Activated CD4-positive, alpha-beta T cell treated with anti-CD3 and anti-CD28 coated beads for 4 hours (primary cell): ENCODE measurements at places on chromosomes 5 and 9.

DNA sequence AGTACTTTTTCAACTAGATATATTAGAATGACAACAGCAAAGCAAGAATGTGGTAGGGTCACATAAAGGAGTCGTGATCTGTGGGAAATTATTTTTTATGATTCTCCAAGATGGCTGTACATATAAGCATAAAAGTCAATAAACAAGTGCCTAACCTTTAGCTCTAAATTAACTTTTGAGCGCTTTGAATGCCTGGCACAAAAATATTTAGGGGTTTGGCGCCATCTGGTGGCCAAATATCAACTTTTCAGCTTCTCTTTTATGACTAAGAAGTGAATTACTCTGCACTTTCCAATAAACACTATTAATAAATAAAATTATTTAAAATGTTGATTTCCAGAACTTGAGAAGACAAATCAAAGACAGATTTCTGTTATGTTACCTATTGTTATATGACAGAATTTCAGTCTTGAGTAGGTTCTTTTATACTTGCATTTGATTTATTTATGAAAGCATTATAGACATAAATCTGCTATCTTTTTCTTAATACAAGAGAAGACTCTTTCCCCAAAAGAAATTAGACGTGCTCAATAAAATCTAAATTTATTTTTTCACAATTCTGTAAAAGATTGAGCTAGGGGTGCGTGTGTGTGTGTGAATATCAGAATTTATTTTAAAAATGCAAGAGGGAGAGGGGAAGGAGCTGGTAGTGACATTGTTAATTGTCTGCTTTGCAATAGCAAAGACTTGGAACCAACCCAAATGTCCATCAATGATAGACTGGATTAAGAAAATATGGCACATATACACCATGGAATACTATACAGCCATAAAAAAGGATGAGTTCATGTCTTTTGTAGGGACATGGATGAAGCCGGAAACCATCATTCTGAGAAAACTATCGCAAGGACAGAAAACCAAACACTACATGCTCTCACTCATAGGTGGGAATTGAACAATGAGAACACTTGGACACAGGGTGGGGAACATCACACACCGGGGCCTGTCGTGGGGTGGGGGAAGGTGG, 36.7 kb upstream of the ARRDC3 start:
- peak; percentile 63 for DNase-seq

- DNase-seq = no peak
These were observed 22.4 kb upstream of the DEPDC1B start for GRCh38 chr5:60722416-60722815.

GRCh38 chr9:1709347-1709746, 305.8 kb upstream of the SMARCA2 start:
- DNase-seq = no peak

- DNase-seq = no peak
These were observed 33.5 kb downstream of the SEMA4D start for GRCh38 chr9:89464300-89464901.

DNA sequence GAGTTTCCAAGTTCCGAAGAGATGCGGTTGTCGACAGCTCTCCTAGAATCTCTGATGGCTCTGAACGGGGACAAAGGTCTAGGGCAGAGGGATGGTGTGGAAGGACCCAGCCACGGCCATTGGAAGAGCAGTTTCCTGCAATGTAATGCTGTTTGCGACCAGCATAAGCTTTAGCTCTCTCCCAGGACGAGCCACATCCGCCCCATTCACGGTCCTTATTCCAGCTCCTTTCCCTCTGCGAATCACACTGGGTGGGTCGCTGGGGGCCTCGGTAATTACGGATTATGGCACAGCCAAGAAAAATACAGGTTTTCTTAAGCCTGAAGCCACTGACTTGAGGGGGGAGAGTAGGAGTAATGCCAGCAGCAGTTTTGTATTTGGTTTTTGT, 22.7 kb downstream of the ANXA2R start:
- no peak for DNase-seq

DNA sequence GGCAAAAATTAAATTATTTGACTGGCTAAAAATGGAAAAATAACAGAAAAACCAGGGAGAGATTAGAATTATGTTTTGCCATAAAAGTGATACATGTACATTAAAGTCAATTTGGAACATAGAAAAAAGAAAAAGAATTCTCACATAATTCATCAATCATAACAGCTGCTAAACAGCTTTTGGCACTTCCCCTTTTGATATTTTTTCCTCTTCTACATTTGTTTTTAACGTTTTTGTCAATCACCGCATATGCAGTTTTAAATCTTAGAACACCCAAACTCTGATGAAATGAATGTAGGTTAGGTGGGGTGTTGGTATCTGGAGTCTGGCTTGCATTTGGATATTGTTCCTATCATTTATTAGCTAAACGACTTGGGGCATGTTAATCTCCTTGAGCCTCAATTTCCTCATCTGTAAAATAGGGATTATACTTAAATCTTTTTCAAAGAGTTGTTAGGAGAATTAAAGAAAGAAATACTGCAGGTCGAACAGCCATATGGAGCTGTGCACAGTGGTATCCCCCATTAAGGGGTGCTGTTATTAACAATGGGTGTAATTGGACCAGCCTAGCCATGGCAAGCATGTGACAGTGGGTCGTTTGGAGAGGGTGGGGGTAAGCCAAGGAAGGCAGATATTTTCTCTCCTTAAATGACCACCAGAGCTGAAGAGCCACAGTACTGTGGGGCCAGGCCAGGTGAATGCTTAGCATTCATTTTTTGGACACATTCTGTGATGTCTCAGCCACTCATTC, 22.6 kb downstream of the NPR3 start:
- no peak for DNase-seq

GRCh38 chr5:78972654-78973428, 12.3 kb downstream of the ARSB start:
- no peak for DNase-seq

DNA sequence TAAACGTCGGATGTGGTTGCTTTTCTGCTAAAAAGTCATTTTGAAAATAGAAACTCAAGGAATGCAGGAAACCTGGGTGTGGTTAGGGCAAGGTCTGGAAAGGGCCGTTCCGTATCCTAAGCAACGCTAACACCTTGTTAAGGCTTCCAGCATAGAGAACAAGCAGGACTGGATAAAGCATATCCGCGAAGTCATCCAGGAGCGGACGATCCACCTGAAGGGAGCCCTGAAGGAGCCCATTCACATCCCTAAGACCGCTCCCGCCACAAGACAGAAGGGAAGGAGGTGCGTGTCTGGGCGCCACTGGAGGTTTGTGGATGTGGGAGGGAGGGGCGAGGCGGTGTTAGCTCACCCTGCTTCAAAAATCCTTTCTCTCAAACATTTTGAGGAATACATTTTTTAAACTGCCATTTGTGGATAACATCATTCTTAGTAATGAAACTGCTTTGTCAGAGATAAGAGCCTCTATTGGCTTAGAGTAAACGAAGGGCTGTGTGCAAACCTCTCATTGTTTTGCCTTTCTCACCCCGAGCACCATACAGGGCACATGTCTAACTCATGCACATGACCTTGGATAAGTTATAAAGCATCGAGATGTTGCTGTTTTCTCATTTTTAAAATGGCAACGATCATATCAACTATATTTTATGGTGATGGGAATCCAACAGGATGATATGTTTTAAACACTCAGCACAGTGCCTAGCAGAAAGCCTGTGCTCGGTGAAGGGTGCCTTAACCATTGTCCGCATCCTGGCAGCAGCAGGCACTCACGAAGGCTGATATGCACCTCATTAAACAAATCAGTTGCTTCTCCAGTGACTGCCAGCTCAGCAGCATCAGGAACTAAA, 175.7 kb upstream of the OTULINL start:
- no peak for DNase-seq

DNA sequence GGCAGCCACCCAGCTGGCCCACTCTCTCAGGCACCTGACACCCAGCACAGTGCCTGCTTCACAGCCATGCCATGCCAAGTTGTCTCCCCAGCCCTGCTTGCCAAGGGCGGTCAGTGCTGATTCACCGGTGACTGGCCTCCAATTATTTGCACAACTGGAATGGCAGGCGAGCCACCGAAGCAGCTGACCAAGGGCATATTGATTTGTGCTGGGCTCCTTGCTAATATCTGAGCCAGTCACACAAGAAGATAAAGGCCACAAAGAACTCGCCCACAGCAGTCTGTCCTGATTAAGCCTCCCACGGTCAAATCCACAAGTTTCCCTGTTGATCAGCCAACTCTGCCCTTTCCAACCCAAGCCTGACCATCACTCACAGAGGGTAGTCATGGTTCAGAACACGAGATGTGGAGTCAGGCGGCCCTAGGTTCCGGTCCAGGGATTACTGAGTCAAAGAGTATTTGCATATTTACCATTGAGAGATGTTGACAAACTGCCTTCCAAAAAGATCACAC, 6.4 kb upstream of the EEIG1 start:
- no peak for DNase-seq

DNA sequence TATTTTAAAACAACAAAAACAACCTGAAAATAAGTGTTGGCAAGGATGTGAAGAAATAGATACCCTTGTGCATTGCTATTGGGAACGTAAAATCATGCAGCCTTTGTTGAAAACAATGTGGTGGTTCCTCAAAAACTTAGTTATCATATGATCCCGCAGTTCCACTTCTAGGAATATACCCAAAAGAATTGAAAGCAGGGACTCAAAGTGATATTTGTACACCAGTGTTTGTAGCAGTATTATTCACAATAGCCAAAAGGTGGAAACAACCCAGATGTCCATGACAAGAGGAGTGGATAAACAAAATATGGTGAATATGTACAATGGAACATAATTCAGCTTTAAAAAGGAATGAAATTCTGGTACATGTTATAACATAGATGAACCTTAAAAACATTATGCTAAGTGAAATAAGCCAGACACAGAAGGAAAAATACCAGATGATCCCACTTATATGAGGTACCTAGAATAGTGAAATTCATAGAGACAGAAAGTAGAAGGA, 29.0 kb downstream of the IRF1 start:
- no peak for DNase-seq

- no peak for DNase-seq
These were observed 122.6 kb downstream of the ISOC1 start for GRCh38 chr5:129217179-129217578.

DNA sequence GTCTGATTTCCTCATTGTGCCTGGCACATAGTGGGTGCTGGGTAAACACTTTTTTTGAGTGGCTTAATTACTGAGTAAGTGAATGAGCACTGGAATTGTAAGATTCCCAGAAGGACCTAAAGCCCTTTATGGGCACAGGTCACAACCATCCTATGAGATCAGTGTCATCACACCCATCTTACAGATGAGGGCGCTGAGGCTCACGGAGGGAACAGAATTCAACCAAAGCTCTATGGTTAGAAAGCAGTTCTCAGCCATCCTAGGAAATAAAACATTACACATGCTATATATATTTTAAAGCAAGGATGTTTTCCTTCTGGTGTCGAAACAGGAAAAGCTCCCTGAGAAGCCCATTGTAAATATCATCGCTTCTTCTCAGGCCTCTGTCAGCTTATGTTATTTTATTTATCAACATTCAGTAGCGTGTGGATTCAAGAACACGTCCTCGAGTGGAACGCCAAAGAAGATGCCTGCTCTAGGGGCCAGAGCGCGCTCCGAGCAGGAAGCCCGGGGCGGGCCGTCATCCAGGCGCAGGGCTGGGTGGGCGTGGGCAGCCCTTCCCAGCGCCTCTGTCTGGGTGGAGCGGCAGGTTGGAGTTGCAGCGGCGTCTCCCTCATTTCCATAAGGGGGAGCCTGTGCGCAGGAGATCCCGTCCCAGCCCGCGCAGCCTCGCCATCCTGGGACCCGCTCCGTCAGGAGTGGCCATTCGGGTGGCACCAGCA, 155.8 kb upstream of the SMIM23 start:
- DNase-seq = no peak

- DNase-seq = no peak
These were observed 35.8 kb upstream of the AFAP1L1 start for GRCh38 chr5:149235841-149236240.

GRCh38 chr9:27653246-27653645, 80.0 kb upstream of the C9orf72 start:
- DNase-seq = no peak
